ENCODE measurements at places on chromosomes 11 and 22.

DNA sequence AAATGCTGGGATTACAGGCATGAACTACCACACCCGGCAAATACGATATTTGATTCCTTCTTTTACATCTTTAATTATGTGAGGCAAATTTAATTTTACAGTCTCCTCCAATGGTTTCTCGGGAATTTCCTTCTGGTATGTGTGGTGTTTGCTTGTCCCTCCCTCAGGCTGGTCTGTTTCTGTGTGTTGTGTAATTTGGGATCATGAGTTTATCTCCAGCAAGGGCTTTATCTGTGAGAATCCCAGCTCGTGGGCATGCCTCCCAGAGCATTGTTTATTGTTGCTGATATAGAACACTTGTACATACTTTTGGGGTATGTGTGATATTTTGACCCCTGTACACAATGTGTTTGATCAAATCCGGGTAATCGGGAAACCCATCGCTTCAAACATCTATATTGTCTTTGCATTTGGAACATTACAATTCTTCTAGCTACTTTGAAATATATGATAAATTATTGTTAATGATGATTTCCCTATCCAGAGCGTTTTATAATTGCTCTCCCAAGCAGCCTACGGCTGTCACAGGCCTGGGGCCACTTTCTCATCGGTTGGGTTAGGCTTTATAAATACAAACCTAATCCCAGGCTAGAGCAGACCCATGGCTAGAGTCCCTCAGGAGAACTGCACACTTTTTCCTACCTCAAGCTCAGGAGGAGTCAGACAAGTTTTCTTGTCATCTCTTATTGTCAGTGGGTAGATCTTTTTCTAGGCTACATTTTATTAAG is 15.0 kb upstream of the PRR5 start:
- DNase-seq: no peak

DNA sequence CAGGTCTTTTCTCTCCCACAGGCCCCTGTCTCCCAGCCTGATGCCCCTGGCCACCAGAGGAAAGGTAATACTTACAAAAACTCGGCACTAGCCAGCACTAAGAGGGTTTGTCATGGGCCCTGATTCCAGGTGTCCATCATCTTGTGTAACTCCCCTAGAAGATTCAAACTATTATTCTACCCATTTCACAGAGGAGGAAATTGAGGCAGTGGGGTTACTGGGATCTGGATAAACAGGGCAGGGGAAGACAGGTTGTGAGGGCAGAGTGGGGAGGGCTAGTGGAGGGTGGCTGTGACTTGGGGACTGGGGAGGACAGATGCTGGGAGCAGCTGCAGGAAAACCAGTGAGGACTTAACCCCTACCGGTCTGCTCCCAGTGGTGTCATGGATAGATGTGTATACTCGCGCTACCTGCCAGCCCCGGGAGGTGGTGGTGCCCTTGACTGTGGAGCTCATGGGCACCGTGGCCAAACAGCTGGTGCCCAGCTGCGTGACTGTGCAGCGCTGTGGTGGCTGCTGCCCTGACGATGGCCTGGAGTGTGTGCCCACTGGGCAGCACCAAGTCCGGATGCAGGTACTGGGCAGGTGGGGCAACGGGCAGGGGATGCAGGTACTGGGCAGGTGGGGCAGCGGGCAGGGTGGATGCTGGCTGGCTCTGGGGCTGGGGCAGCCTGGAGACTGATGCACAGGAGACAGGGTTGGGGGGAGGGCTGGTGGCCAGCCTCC is 1.2 kb downstream of the VEGFB start:
- no peak for DNase-seq

- DNase-seq: no peak
Observed at GRCh38 chr11:29634244-29634643, 382.6 kb downstream of the KCNA4 start.

DNA sequence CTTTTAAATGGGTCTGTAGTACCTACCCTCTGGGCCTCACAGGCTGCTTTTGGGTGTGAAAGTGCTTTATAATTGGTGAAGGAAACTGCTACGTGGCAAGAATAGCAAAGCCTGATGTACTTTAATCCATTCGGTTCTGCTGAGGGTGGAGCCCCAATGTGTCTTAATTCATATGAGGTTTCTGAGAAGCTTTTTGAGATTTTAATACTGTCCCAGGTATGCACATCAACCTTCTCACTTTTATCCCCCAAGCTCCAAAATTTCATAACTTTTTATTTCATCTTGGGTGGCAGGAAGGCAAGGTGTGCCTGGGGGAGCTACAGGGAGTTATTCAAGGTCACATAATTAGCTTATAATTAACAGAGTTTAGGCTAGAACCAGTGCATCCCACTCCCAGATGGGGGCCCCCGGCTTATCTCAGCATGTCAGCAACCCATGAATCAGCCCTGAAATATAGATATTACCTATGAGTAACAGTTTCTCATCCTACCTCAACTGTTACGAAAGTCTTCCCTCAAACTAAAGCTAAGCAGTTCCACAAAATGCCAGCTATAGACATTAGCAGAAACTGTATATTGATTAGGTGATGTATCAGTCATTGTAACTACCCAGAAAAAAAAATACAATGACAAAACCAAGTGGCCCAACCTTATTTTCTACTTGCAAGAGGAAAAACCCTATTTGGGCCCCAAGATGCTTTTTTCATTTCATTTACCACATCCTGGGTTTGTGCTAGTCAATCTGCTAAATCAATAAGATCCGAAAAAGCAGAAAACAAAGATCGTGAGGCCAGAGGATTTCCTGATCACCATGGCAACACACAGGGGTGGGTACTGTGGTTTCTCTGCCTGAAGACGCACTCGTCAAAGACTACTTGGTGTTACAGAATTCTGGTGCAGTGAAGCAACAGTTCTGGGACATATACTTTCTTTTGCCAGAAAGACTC is 26.7 kb downstream of the CD44 start:
- DNase-seq: no peak

- DNase-seq: no peak
Observed at GRCh38 chr11:27616711-27617110, 83.5 kb downstream of the BDNF start.

- DNase-seq: no peak
Observed at GRCh38 chr11:10488934-10489691, 34.0 kb downstream of the AMPD3 start.

DNA sequence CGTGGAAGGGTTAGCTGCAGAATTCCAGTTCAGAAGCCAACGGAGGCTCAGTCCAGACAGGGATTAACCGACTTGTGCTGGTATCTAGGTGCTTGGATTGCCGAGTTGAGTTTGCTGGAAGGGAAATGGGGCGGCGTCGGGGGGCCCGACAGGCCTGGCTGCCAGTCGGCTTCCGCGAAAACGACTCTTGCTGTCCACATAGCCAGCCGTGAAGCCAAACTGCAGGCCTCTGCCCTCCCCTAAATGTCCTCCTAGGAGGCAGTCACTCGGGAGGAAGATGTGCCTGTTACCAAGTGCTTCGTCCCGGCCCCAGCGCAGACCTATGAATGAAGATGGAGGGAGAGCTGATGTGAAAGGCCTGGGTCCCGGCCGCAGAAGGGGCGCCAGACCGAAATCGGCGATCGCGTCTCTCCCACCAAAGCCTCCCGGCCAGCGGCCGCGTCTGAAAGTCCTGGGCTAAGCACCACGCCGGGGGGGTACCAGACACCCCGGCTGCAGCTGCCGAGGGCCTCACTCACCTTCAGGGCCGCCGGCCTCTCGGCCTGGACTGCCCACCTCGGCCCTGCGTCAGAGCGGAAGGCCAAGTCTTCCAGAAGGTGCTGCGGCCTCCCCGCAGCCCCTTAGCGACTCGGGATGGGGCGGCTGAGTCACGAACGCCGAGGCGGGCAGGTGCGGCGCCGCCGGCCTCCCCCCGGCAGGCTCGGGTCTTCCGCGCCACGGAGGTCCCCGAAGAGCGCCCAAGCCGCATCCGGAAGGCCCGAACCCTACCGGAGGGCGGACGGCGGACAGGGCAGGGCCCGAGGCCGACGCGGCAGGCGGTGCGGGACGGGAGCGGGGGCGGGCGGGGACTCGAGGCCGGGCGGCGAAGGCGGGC is 7.5 kb downstream of the DPAGT1 start:
- DNase-seq: peak; percentile 45

GRCh38 chr11:31887180-31887579 is 76.1 kb upstream of the PAX6 start:
- DNase-seq: no peak

- no peak for DNase-seq
Observed at GRCh38 chr11:121889186-121889585, 226.8 kb downstream of the BLID start.

DNA sequence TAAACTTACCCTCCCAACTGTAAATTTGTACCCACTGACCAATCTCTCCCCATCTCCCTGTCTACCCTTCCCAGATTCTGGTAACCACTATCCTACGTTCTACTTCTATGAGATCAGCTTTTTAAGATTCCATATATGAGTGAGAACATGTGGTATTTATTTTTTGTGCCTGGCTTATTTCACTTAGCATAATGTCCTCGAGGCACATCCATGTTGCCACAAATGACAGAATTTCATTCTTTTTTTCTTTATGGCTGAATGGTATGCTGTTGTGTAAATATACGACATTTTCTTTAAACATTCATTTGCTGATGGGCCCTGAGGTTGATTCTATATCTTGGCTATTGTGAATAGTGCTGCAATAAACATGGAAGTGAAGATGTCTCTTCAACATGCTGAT is 74.7 kb upstream of the RRM1 start:
- no peak for DNase-seq

- DNase-seq: no peak
Observed at GRCh38 chr22:42307806-42308563, 37.5 kb upstream of the TCF20 start.

All from left cardiac atrium (tissue), 4 donors.